ENCODE measurements at places on chromosomes 7 and 10. TPM values are rescaled to one million over a fixed set of nuclear protein-coding genes. Genes with fewer than 3 reads are reported as not detected.

Gene GPR37
- total RNA-seq = 0.10 TPM

Gene CPED1
- 10.5 TPM for total RNA-seq

Gene TYW1
- total RNA-seq = 7.8 TPM

Gene BICC1
- total RNA-seq = 105 TPM

Gene SPDYE11
- total RNA-seq = not detected

Gene CCL24
- total RNA-seq = not detected

Gene FAM131B
- total RNA-seq = 0.94 TPM

Gene ACTL6B
- not detected for total RNA-seq

Gene LRGUK
- not detected for total RNA-seq

Gene PGAM2
- not detected for total RNA-seq

Gene SPDYE9
- total RNA-seq = not detected

Gene PROSER2
- 2.1 TPM for total RNA-seq

Gene ASB10
- total RNA-seq = not detected

Gene LARP4B
- total RNA-seq = 23.2 TPM

Gene LRIT1
- not detected for total RNA-seq

Gene MAP3K8
- total RNA-seq = 10.3 TPM

Gene ERVW-1
- total RNA-seq = not detected
